ENCODE measurements at places on chromosomes 6 and 20. TPM values are rescaled to one million over a fixed set of nuclear protein-coding genes. Genes with fewer than 3 reads are reported as not detected.

JPH2 gene
- 2.2 TPM for total RNA-seq

CDC40 gene
- 27.4 TPM for total RNA-seq

KHDC1L gene
- total RNA-seq: 0.72 TPM

DSN1 gene
- total RNA-seq: 8.0 TPM

RRBP1 gene
- total RNA-seq: 126 TPM

TRDN gene
- not detected for total RNA-seq

ULBP2 gene
- 3.2 TPM for total RNA-seq

GPR6 gene
- not detected for total RNA-seq

SLC22A2 gene
- under 0.01 TPM for total RNA-seq

SH3BGRL2 gene
- total RNA-seq: 2.2 TPM

DNA sequence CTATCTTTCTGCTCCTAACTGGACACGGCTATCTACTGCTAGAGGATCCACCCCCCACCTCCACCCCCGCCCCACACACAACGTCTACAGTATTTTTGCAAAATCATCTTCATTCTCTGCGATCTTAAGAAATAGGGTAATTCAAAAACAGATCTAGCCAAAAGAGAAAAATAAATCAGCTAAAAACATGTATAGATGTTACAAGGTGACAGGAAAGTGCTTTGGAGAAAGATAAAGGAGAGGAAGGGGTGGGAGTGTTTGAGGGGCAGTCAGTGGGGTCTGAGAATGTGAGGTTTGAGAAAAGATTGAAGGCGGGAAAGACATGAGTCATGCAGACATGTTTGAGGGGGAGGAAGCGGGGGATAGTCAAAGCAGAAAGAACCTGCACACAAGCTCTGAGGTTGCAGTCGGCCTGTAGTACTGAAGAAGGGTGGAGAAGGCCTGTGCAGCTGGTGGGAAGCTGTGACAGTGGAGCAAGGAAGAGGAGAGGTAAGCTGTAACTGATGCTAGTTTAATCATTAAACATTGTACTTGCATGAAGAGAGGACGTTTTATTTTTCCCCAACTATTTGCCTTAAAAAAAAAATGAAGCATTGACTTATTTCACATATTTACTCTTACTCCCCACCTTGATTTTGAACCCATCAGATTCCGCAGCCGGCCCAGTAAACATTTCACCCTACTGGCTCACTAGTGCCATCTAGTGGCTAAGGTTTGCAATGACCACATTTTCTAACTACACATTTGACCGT, 332.6 kb downstream of the ADGRB3 start:
- DNase-seq: peak; percentile 32

- DNase-seq: no peak
These were observed 66.8 kb upstream of the EYA2 start for GRCh38 chr20:46827718-46828458.

GRCh38 chr6:49225471-49225870, 237.6 kb downstream of the MMUT start:
- DNase-seq: no peak

GRCh38 chr6:169092375-169092774, 161.3 kb downstream of the THBS2 start:
- peak; percentile 41 for DNase-seq

- no peak for DNase-seq
These were observed 169.7 kb downstream of the HAO1 start for GRCh38 chr20:7770578-7770977.

GRCh38 chr6:78942446-78942845, 75.1 kb downstream of the IRAK1BP1 start:
- DNase-seq: no peak

DNA sequence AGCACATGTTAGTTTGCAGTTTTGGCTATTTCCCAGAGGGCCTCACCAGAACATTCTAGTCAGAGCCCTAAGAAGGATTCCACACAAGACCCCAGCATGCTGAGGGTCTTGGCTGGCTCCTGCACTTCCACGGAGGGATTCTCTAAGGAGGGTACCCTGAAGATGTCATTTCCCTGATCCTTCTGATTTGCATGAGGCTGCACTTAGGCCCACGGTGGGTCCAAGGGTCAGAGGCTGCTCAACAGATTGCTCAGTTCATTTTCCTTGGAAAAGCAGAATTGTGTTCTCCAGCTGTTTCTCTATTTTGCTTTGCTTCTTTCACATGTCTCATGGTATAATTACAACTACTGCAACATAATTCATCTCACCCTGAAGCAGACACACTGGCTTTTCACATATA, 22.2 kb downstream of the PREP start:
- DNase-seq: no peak

DNA sequence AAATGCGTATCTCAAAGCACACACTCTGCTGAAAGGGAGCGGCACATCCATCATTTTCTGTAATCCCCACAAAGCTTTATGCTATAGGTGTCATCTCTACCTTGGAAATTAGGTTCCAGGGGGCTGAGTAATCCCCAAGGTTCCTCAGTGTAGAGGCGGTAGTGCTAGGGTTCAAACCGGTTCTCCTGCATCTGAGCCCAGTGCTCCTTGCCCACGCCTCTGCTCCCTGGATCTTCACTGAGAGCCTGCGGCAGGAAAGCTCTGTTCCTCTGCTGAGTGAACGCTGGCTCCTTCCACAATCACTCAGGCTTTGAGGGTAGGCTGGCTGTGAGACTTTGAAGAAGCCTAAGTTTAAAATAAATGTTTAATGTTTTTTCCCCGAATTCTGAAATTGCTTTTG, 24.9 kb downstream of the SLC22A23 start:
- no peak for DNase-seq

- DNase-seq: peak; percentile 91
These were observed 75.6 kb upstream of the RNF24 start for GRCh38 chr20:4090756-4091489.

- DNase-seq: no peak
These were observed 4.4 kb downstream of the PARD6B start for GRCh38 chr20:50735813-50736212.

DNA sequence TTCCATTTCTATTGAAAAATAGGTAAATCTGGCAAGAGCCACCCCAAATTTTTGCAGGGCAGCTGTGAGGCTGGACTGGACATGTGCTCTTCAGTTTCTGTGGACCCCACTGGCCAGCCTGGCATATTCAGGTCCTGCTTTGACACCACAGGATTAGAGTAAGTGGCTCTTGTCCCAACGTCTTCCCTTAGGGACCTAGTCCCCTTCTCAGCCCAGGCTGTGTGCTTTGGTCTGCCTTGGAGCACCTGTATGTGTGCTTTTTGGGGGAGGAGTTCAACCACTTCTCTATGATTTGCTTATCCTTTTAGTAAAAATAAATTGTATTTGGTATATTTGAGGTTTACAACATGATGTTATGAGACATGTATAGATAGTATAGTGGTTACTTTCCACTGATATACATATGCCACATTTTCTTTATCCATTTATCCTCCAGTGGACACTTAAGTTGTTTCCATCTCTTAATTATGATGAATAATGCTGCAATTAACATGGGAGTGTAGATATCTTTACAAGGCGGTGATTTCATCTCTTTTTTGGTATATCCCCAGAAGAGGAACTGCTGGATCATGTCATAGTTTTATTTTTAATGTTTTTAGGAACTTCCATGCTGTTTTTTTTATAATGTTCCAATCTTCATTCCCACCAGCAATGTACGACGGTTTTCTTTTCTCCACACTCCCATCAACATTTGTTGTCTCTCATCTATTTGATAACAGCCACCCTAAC, 167.8 kb upstream of the UST start:
- DNase-seq: no peak

- no peak for DNase-seq
These were observed 820 bp upstream of the TREML2 start for GRCh38 chr6:41201764-41202173.

GRCh38 chr6:142802124-142802523, 142.9 kb downstream of the HIVEP2 start:
- DNase-seq: peak; percentile 57

DNA sequence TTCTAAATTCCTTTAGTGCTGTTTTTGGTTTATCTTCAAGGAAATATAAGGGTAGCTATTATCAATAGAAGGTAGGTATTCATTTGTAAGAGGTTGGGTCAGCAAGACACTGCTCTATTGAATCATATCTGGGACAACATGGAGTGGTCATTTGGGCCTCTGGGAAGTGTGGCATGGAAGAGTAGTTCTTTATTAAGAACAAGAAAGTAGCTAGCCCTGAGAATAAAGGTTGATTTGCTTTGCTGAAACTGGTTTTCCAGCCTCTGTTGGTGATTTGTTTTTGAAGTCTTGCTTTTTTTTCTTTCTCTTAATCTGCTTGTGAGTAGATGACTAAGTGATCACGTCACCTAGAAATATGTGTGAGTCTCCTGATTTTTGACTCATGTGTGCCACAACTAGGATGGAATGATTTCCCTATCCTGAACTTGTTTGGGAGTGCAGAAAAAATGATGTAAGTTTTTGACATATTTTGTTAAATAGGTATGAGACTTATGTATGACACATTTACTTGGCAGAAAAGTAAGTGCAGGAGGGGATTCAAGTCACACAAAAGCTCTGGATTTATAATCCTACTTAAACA, 381.8 kb downstream of the CENPW start:
- DNase-seq: peak; percentile 85

DNA sequence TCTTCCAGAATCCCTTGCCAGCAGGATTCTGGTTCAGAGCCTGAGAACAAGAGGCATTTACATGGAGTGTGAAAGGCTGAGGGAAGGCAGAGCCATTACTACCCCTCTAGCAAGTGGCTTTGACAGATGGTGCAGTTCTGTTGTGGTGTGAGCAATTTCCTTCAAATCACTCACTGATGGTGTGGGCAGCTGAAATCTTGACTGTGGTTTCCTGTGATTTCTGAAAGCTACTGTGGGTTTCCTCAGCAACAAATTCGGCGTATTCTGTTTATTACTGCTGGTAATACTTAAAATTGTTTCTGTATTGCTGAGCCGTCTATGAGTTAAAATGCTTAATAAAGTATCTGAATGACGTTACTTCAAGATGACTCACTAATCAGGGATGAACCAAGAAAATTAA, 181.5 kb upstream of the TCF21 start:
- DNase-seq: peak; percentile 67

- peak; percentile 71 for DNase-seq
These were observed 23.0 kb upstream of the AVP start for GRCh38 chr20:3107464-3108025.

- DNase-seq: no peak
These were observed 49.7 kb downstream of the TP53INP2 start for GRCh38 chr20:34753706-34754461.

GRCh38 chr6:29828471-29828797, 809 bp downstream of the HLA-G start:
- no peak for DNase-seq

- DNase-seq: no peak
These were observed 319.4 kb downstream of the HTR1B start for GRCh38 chr6:77143659-77144447.

GRCh38 chr6:10297832-10298231, 117.0 kb downstream of the TFAP2A start:
- no peak for DNase-seq

GRCh38 chr20:54069501-54069971, 858 bp downstream of the BCAS1 start:
- no peak for DNase-seq

DNA sequence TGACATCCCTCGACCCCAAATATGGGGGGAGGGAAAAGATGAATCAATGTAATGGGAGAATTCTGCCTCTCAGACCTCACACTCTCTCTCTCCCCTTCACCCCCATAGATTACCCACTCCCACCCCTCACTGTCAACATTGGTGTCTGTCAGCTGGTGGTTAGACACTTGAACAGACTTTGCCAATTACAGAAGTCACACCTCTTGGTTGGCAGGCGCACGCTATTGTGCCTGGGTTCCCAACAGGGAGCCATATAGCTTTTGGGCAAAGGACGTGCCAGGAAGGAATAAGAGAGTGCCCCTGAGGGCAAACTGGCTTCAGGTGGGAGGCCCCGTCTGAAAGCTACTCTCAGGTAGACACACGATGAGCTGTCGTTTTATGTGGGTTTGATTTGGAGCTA, 54.1 kb upstream of the FYN start:
- DNase-seq: no peak

DNA sequence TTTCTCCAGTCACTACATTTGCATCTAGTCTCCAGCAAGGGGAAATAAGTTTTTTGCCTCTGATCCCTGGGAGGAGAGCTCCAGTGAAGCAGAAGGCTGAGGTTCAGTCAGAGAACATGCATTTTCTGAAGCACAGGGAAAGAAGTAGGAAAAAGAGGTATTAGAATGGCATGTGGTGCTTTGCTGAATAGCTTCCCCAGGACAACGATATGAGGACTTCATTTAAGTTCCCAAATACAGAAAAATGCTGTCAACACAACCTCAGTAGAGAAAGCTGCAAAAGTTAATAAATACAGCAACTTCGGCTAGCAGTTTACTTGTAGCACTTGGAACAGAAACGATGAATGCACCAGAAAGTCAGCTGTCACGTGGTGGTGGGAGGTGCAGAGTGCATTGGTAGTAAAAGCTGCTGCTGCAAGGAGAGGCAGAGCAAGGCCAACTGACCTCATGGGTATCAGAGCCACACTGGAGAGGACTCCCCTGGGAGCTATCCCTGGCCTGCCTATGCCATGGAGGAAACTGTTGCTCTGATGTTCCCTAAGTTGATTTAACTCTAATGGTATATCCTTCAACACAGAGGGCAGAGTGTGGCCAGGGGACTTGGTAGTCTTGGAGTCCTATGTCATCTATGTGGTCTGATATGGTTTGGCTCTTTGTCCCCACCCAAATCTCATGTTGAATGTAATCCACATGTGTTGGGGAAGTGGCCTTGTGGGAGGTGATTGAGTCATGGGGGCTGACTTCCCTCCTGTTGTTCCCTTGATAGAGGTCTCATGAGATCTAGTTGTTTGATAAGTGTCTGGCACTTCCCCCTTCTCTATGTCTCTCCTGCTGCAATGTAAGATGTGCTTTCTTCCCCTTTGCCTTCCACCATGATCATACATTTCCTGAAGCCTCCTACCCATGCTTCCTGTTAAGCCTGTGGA, 85.9 kb downstream of the ADTRP start:
- no peak for DNase-seq

DNA sequence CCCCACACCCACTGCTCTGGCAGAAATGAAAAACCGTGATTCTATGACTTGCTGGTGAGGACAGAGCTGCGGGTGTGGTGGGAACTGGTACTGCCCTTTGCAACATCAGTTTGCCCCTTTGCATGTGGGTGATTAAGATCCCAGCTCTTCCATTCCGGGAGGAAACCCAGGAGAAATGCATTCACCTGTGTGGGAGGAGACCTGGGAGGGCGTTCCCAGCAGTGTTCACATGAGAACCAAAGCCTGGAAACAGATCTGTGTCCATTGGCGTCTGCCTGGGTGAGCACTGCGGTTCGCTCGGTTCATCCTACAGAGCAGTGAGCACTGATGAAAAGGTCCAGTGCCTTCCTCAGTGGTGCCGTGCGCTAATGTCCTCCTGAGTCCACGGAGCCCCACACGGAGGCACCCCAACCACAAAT, 89.7 kb downstream of the SMOC2 start:
- DNase-seq: no peak

All from osteoblast (primary cell).